M059J (cell line): ENCODE measurements at places on chromosomes 7 and 10. TPM values are rescaled to one million over a fixed set of nuclear protein-coding genes. Genes with fewer than 3 reads are reported as not detected.

DNA sequence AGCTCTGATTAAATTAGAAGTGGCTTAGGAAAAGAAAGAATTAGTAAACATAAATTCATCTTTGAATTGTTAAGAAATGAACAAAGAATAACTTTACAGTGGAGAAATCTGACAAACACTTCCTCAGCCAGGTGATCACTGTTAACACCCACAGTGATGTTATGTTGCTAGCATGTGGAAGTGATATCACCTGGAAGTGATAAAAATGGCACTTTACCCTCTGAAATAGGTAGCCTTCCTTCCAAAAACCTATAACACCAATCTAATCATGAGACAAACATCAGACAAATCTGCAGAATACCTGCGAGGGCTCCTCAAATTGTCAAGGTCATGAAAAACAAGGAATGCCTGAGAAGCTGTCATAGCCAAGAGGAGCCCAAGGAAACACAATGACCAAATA is 59.5 kb downstream of the SNX10 start:
- no peak for DNase-seq

GRCh38 chr7:19098510-19098909 is 18.9 kb downstream of the TWIST1 start:
- no peak for DNase-seq

DNA sequence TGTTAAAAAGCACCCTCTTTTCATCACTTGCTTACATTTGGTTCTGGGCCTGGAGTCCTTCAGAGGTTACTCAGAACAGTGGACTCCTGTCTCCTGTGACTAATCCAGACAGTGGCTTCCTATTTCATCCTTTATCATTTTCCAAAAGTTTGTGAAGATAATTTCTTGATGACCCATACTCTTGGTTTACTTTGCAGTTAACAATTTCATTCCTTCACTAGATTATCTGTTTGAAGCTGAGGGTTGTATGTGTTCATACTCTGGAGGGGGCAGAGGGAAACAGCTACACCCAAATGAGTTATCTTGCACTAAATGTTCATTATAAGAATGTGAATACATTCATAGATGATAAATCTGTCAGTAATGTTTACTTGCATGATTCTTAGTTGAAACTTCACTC is 124.7 kb downstream of the ZNF248 start:
- DNase-seq, result peak; percentile 24

GRCh38 chr7:23205577-23205908 is 23.7 kb downstream of the NUP42 start:
- DNase-seq, result no peak

The SCRN1 gene
- total RNA-seq, result 73.6 and 109 TPM in 2 replicates
